Ovary (tissue), 10 donors: ENCODE measurements at places on chromosomes 5 and 9. TPM values are rescaled to one million over a fixed set of nuclear protein-coding genes. Genes with fewer than 3 reads are reported as not detected.

The FAXDC2 gene
- total RNA-seq, result 27.6 TPM

The GPX3 gene
- 380 TPM for total RNA-seq

The ADAMTSL1 gene
- total RNA-seq, result 19.0 TPM

The WDR38 gene
- total RNA-seq, result 1.2 TPM

The DDX46 gene
- 47.7 TPM for total RNA-seq

The CCNI2 gene
- not detected for total RNA-seq

The LCP2 gene
- total RNA-seq, result 15.7 TPM

The DMAC1 gene
- total RNA-seq, result 19.1 TPM

The TRIP13 gene
- total RNA-seq, result 2.3 TPM

The HTR1A gene
- not detected for total RNA-seq

The MOB3B gene
- total RNA-seq, result 19.3 TPM

The HSD17B4 gene
- 129 TPM for total RNA-seq

The PCDHGB5 gene
- total RNA-seq, result 13.2 TPM

The SAXO1 gene
- total RNA-seq, result 0.10 TPM

DNA sequence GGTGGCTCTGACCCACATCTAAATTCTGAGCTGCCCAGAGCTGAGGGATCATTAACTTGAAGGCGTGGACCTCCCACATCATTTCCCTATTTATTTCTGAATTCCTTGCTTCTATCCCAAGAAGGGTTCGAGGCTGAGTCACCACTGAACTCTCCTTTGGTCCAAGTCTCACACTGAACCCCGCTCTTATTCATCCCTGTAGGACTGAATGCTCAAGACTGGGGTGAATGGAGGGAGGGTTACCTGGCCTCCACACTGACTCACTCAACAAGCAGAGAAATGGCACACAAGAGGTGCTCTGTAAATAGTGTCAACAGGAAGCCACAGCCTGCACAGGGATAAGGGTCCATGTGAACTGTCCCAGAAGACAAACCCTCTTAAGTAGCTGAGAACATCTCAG, 79.1 kb upstream of the FSTL4 start:
- no peak for DNase-seq

- DNase-seq, result no peak
Observed at GRCh38 chr9:88272986-88273385, 115.3 kb upstream of the SPIN1 start.

- no peak for DNase-seq
Observed at GRCh38 chr5:172571413-172571812, 69.7 kb upstream of the NEURL1B start.

GRCh38 chr5:157511651-157512644, 51.9 kb downstream of the NIPAL4 start:
- peak; percentile 95 for DNase-seq

- DNase-seq, result no peak
Observed at GRCh38 chr5:28473531-28474107, 1435.2 kb upstream of the CDH9 start.

GRCh38 chr5:153153086-153153485, 337.4 kb upstream of the GRIA1 start:
- DNase-seq, result no peak

DNA sequence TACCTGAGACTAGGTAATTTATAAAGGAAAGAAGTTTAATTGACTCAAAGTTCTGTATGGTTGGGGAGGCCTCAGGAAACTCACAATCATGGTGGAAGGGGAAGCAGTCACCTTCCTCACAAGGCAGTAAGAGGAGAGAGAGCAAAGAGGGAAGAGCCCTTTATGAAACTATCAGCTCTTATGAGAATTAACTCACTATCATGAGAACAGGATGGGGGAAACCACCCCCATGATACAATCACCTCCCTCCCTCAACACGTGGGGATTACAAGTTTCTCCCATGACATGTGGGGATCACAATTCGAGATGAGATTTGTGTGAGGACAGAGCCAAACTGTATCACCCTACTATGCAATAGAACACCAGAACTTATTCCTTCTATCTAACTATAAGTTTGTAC, 27.9 kb downstream of the CD274 start:
- DNase-seq, result no peak

DNA sequence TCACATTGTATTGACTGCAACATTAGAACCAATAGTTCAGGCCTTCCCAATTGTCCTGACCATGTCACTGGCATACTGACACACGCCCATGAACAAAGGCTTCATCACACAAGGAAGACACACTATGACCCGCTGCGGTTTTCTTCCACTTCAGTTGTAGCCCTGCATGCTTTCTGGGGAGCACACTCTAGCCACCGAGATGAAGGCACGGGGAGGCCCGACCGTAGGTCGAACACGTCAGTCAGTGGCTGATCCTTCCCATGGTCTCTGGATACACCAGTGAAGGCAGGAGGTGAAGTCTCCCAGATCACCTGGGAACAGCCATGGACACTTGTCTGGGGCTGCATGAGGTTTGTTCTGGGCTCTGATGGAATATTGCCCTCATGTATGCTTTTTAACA, 224.7 kb downstream of the FSTL4 start:
- DNase-seq, result no peak

DNA sequence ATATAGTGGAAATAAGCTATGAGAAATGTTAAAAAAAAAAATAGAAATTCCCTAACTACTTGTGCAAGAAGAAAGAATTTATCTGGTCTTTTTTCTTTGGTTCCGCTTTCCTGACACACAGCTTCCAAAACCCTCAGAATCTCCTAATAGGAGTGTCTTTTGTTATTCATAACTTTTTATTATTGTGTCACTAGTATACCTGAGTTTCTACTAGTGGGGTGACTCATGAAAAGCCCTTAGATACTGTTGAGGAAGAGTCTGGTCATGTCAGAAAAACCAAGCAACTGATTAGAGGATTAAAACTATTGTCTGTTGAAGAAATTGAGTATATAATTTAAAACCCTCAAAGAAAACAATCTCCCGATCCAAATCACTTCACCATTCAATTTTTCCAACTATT, 152.8 kb upstream of the IFNE start:
- DNase-seq, result no peak

DNA sequence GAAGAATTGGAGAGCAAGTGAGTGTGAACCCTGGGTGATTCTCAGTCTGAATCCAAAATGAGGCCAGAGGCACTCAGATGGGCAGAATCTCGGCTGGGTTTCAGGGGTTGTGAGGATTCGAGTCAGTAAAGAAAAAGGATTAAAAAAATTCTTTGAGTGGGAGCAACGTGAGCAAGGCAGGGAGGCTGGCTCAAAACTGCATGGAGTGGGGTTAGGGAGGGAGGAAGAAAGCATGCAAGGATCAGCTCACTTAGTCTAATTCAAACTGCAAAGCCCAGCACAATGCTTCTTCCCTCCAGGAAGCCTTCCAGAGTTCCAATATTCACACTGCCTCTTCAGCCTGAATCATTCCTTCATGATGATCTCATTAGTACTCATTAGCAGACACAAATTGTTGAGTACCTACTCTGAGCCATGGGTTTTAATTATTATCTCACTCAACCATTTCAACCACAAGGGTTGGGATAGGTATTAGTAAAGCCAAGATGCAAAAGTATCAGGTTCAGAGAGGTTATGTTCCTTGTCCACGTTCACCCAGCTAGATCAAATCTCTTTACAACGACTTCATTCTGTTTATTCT, 95.8 kb downstream of the BRINP1 start:
- DNase-seq, result no peak

DNA sequence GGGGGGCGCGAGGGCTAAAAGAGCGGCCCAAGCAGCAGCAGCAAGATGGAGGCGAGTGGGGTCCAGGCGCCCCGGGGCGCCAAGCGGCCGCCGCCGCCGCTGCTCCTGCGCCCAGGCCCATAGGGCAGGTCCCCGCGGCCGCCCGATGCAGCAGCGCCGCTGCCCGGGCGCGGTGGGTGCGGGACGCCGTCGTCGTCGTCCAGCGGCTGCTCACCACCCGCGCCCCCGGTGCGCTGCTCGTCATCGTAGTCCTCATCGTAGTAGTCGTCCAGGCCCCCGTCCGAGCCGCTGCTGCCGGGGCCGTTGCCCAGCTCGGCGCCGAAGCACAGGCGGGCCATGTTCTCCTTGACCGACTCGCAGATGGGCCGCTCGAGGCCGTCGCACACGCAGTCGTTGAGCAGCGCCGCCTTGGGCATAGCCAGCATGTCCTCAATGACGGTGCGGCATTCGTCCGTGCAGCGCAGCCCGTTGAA, 1.5 kb downstream of the GAS1 start:
- DNase-seq, result peak; percentile 69

DNA sequence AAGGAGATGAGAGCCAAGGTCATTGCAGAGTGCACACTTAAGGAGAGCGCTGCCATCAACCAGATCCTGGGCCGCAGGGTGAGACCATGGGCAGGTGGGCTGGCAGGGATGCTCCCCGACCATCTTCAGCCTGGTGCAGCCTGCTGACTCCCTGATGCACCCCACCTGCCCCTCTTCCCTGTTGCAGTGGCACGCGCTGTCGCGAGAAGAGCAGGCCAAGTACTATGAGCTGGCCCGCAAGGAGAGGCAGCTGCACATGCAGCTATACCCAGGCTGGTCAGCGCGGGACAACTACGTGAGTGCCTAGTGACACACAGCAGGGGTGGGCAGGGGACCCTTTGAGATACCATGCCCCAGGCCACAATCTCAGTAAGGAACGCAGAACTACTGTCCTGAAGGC, 28.3 kb downstream of the TCF7 start:
- DNase-seq, result no peak

GRCh38 chr5:79201206-79201605, 34.7 kb upstream of the JMY start:
- DNase-seq, result no peak

DNA sequence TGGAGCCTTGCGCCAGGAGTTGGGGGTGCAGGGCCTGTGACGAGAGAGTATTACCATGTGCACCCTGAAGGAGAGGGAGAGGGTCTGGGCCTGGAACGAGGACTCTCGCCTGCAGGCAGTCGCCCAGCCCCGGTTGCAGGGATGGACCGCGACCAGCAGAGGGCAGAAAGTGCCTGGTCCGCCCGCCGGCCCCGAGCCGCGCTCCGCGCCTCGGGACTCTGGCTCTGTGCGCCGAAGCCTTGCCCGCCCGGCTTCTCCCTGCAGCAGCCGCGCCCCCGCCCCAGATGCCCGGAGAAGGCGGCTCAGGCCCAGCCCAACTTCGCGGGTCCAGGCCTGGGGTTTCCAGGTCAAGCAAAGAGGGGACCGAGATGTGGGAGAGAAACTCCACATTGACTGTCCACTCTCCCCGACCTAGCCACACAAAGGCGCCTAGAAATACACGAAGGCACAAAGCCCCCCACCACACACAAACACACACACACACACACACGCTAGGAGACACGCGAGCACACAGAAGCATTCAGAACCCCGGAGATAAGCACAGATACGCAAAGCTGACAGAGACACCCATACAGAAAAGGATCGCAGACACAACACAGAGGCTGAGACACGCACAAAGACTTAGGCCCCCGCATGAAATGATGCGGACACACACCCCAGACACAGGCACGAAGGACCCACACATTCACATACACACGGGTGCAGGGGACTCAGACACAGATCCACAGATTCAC, 2.0 kb upstream of the LMX1B start:
- DNase-seq, result peak; percentile 76

GRCh38 chr9:29432191-29432590, 1858.9 kb upstream of the C9orf72 start:
- no peak for DNase-seq

DNA sequence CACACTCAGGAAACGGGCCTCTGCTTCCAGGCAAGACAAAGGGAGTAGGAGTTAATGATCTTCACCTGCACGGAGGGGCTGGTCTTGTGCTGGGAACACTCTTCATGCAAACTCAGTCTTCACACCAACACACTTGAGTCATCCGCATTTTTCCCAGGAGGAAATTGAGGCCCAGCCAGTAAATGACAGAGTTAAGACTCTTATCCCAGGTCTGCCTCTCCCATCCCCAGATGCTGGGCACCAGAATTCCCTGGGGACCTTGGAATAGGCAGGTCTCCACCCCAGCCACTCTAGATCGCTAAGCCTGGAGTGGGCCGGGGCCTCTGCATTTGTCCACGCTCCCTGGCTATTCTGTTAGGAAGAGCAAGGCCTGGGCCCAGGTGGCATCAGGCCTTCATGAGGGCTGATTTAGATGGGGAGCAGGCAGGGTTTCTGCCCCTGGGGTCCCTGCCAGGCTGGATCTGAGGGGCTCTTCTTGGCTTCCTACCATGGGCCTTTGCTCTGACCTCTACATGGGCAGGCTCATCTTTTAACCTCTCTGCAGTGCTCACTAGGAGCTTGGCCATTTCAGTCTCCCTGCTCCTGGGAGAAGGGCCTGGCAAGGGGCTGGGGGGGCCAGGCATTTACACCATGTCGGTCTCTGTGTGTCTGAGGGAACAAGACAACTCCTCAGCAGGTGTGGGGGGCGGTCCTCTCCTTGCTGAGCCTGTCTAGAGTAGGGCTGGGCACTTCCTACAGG, 77.3 kb downstream of the AMBP start:
- DNase-seq, result no peak

- DNase-seq, result no peak
Observed at GRCh38 chr5:148746826-148747535, 79.4 kb upstream of the ADRB2 start.

DNA sequence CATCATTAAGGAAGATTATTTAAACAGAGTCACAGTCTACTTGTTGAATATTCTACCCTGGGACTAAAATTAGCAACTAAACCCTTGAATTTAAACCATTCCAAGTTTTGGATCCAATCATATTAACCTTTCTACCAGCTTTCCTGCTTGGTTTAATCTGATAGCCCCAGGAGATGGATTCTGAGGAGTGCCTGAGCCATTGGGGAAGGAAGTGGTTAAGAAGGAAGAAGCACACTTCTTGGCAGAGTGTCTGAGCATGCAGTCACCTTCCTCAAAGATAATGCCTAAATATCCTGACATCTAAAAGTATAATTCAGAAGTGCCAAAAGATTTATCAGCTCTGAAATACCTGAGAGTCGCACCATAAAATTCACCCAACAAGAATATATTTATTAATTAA, 74.1 kb upstream of the SNCAIP start:
- DNase-seq, result no peak

- DNase-seq, result peak; percentile 9
Observed at GRCh38 chr9:89879701-89880100, 274.9 kb downstream of the GADD45G start.

GRCh38 chr5:141521244-141521781, 32.4 kb downstream of the PCDHGC5 start:
- no peak for DNase-seq

DNA sequence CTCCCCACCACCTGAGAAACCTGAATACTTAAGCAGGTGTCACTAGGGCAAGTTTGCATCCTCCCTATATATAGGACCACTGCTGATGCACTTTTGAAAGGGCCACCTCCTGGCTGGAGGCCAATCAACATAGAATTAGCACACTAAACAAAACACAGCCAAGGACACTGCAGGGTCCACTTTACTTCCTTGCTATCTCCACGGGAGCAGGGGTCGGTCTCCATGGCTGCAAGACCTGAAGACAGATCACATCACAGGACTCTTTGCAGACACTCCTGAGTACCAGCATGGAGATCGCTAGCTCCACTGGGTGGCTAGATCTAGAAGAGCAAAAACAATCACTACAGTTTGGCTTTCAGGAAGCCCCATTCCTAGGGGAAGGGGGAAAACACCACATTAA, 72.3 kb downstream of the C9orf153 start:
- no peak for DNase-seq

- no peak for DNase-seq
Observed at GRCh38 chr9:119365291-119366027, 3.8 kb downstream of the BRINP1 start.

GRCh38 chr5:179504600-179505396, 45.6 kb upstream of the RUFY1 start:
- DNase-seq, result no peak
